Stimulated activated CD4-positive, alpha-beta T cell treated with anti-CD3 and anti-CD28 coated beads, Interleukin-1b, Interleukin-23, amount 100 ng/mL, for 4 hours (primary cell): ENCODE measurements at places on chromosomes 13 and 19.

DNA sequence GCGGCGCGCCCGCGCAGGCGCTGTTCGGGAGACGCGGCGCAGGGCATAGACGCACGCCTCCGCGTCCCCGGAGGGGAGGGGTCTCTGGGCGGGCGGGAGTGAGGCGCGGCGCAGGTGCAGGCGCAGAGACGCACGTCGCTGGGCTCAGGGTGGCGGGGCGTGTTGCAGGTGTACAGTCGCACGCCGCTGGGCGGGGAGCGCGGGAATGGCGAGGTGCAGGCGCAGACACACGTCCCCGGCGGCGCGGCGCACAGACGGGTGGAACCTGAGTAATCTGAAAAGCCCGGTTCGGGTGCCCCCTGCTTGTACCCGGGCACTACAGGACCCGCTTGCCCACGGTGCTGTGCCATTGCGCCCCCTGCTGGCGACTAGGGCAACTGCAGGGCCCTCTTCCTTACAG, 44.7 kb downstream of the PLPP2 start:
- DNase-seq, result no peak

- no peak for DNase-seq
Measured at GRCh38 chr19:6076291-6076665, 34.0 kb downstream of the RFX2 start.

DNA sequence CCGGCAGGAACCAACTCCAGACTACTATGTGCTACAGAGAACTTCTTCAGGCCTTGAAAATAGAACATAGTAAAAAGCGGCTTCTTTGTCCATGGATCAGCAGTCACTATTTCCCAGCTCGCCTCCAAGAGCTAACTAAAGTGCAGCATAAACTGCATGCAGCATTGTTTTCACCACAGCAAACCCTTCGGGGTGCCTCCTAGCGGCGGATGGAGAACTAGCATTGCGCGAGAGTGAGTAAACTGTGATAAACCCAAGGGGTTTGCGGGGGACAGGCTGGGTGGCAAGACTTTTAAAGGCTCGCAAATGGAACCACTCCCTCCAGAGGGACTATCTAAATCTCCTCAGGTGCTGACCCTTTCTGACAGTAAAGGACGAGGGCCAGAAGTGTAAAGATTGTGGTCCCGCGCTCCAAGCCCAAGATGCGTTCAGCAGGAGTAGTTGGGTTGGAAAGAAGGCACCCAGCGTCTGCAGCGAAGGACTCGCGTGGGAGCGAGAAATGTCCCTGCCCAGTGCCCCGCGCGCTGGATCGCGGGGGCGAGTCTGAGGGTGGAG, 21.5 kb upstream of the SGCG start:
- no peak for DNase-seq

DNA sequence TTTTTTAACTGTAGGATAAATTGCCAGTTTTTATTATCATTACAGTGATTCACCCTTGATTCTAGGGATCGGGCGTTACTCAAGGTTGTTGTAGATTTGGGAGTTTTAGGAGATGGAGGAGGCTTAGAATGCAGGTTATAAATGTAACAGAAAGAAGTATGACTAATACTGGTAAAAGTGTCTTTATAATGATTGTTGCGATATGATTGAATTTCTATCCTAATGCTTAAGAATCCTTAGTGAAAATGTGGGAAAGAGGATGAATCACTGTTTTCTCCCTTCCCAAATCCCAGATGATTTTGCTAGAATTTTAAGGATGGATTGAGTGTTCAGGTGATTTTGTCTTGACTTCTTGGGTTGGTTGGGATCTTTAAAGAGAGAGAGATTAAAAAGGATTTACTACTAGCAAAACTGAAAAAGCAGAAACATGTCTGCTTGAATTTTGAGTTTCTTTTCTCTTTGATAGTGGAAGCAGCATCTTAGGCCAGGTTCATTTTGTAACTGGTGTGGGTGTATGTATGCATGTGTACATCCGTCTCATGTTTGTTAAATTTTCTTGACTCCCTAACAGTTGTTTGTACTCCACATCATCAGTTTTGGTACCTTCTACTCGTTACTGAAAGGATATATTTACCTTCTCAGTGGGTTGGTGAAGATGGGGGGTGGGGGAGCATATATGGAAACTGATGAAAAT, 25.9 kb downstream of the ARHGAP35 start:
- no peak for DNase-seq

- no peak for DNase-seq
Measured at GRCh38 chr19:52935434-52935833, 12.2 kb upstream of the ZNF888 start.
